Sigmoid colon (tissue), 7 donors: ENCODE measurements at places on chromosomes 13 and 19. TPM values are rescaled to one million over a fixed set of nuclear protein-coding genes. Genes with fewer than 3 reads are reported as not detected.

The VSTM1 gene
- polyA plus RNA-seq: not detected

The MYO1F gene
- 6.9 TPM for polyA plus RNA-seq

The C19orf67 gene
- not detected for polyA plus RNA-seq

The CGB7 gene
- polyA plus RNA-seq: 0.23 TPM

The VSTM2B gene
- polyA plus RNA-seq: not detected

The DACT3 gene
- polyA plus RNA-seq: 2.9 TPM

The ZNF610 gene
- 1.8 TPM for polyA plus RNA-seq

The HPN gene
- not detected for polyA plus RNA-seq

The PDX1 gene
- under 0.01 TPM for polyA plus RNA-seq

The FCER2 gene
- 14.7 TPM for polyA plus RNA-seq

The PLPP2 gene
- polyA plus RNA-seq: 111 TPM

The C19orf33 gene
- polyA plus RNA-seq: 704 TPM

The CD79A gene
- polyA plus RNA-seq: 1.8 TPM

The CGB5 gene
- polyA plus RNA-seq: not detected

The PGLYRP2 gene
- not detected for polyA plus RNA-seq

The IGFL1 gene
- not detected for polyA plus RNA-seq

The SGCG gene
- polyA plus RNA-seq: not detected

The SCAF1 gene
- 30.8 TPM for polyA plus RNA-seq

The PRSS57 gene
- 0.15 TPM for polyA plus RNA-seq

The MBD3L2 gene
- polyA plus RNA-seq: not detected

The PRTN3 gene
- polyA plus RNA-seq: not detected

The TPTE2 gene
- not detected for polyA plus RNA-seq

The SMIM44 gene
- not detected for polyA plus RNA-seq

The ARRDC2 gene
- polyA plus RNA-seq: 36.5 TPM

The CRB3 gene
- 202 TPM for polyA plus RNA-seq

The ZNF284 gene
- 0.99 TPM for polyA plus RNA-seq

The CELF5 gene
- under 0.01 TPM for polyA plus RNA-seq

The MCEMP1 gene
- polyA plus RNA-seq: 1.8 TPM

The CDX2 gene
- 220 TPM for polyA plus RNA-seq

The TRPC4 gene
- polyA plus RNA-seq: not detected

The ZNF541 gene
- polyA plus RNA-seq: not detected

The SUGT1 gene
- polyA plus RNA-seq: 34.8 TPM

The TMEM86B gene
- 7.9 TPM for polyA plus RNA-seq

The APOE gene
- polyA plus RNA-seq: 208 TPM

The KLF5 gene
- 116 TPM for polyA plus RNA-seq

The SYDE1 gene
- polyA plus RNA-seq: 1.2 TPM

The RHPN2 gene
- 28.8 TPM for polyA plus RNA-seq

The IL4I1 gene
- 3.5 TPM for polyA plus RNA-seq

The NANOS2 gene
- polyA plus RNA-seq: not detected

The KLF1 gene
- not detected for polyA plus RNA-seq

The BRME1 gene
- 9.0 TPM for polyA plus RNA-seq

The AKT1S1 gene
- 30.3 TPM for polyA plus RNA-seq

The NMRK2 gene
- polyA plus RNA-seq: 0.69 TPM

The ZNF134 gene
- polyA plus RNA-seq: 4.2 TPM

The FCAR gene
- not detected for polyA plus RNA-seq

The SH2D3A gene
- 23.8 TPM for polyA plus RNA-seq

The SIAH3 gene
- not detected for polyA plus RNA-seq

The NRTN gene
- 1.7 TPM for polyA plus RNA-seq

The MEF2B gene
- polyA plus RNA-seq: 2.2 TPM

The DAND5 gene
- not detected for polyA plus RNA-seq

The PSG3 gene
- polyA plus RNA-seq: not detected

The LRRC63 gene
- not detected for polyA plus RNA-seq

The RFC3 gene
- polyA plus RNA-seq: 3.6 TPM

The CNMD gene
- polyA plus RNA-seq: 0.10 TPM

The NXNL1 gene
- polyA plus RNA-seq: not detected

The NLRP7 gene
- polyA plus RNA-seq: not detected

The GDF15 gene
- 79.7 TPM for polyA plus RNA-seq
